ENCODE measurements at places on chromosomes 5 and 9.
A peak's percentile ranks its signal among the peaks of the same experiment; 100 is the strongest.

- DNase-seq, result no peak
Measured at GRCh38 chr5:140986117-140986521, 19.8 kb downstream of the PCDHAC2 start.

DNA sequence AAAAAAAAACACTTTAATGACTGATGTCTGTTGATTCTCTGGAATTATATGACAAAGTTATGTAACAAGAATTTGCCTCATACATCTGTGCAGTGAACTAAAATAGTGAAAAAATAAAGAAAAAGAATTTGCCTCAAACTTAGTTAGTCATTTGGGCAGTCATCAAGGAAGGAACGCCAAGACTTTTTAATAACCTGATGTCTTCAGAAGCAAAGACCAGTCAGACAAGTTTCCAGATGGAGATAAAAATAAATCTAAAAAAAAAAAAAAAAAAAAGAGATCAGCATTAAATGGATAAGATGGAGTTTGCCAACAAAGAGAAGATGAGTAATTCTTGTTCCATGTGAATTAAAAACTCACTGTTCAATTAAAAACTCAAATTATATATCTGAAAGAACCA lies 52.3 kb upstream of the JMY start:
- no peak for DNase-seq

DNA sequence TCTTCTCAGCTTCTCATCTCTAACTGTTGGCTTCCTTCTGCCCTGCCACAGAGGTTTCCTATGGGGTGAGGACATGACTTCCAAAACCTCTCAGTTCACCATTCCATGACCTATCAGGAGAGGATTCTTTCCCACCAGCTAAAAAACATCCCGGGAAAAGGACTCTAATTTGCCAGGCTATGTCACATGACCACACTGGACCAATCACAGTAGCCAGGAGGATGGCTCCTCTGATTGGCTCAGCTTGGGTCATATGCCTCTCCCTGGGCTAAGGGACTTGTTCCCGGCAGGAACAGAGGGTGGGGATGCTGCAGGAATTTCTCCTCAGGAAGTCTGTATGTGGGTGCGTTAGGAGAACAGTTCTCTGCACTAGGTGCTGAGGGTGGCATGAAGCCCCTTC lies 40.3 kb upstream of the XPA start:
- DNase-seq, result no peak

DNA sequence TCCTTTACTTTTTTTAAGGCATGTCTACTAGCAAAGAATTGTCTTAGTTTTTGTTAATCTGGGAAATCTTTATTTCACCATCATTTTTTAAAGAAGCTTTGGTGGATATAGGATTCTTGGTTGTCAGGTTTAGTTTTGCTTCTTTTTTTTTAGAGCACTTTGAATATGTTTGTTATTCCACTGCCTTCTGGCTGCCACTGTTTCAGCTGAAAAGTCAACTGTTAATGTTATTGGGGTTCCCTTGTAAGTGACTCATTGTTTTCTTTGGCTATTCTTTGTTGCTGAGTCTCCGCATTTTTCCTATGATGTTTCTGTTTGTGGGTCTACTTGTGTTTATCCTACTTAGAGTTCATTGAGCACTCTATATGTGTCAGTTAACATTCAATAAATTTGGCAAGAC lies 44.4 kb downstream of the PHAX start:
- no peak for DNase-seq

GRCh38 chr9:19998823-19999455 lies 210.1 kb upstream of the SLC24A2 start:
- DNase-seq, result peak; percentile 56

DNA sequence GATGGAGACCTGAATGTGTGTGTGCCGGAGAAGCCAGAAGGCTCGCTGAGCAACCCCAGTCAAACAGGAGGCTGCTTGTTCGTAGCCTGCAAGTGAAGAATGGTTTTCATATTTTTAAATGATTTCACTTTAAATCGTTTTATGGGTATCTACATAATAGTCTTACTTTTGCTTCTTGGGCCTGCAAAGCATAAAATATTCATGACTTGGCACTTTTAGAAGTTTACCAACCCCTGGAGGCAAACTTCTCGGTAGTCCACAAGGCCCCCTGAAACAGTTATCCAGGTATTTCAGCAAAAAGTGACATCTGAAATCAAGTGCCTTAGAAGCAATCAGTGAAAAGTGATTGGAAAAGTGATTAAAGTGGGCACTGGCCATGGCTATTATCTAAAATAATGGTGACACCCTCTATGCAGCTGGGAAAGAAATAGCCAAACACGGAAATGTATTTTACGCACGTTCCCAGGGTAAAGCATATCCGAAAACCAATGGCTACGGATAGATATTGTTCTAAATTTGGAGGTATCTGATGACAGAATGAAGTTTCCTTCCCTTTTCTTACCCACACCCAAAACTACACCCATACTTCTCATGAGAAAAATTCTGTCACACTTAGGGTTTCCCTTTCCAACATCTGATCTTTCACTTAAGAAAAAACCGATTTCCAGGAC lies 39.0 kb downstream of the RAPGEF1 start:
- DNase-seq, result no peak

DNA sequence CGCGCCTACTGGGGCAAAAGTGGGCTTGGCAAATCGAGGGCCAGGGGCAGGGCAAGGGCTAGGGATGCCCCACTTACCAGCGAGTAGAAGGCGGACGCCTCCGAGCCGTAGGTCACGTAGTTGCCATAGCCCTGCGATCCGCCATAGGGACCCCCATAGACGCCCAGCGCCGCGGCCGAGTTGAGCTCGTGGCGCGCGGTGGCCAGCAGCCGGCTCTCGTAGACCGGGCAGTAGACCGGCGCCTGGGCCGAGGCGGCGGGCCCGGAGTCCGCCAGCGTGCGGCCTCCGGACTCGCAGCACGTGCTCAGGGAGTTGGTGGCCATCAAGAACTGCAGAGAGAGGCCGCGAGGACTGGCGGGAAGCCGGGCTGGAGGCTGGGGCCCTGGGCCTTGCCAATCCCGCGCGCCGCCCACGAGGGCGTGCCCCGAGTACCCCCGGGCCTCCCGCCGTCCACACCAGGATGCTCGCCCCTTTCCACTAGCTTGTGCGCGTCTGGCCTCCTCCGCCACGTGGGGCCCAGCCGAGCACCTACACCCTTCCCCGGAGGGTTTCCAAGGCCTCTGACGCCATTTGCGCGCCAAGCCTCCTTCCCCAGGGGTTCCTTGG lies 891 bp downstream of the IRX4 start:
- DNase-seq, result no peak

DNA sequence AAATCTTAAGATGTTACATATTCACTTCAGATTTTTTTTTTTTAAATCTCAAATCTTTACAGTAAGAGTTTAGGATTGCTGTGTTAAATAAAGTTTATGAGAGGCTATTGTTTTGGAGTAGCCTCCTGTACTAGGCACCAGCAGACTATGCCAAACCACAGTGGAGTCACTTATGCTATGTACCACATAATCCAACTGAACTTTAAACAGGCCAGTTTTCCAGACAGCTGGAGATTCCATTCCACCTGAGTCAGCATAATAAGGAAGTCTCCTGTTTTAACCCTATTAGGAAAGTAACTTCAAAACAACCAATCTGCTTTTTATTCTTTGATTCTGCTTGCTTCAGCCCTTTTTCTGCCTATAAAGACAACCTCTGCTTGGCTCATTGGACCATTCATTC lies 205.2 kb downstream of the CSNK1G3 start:
- no peak for DNase-seq

- DNase-seq, result no peak
Measured at GRCh38 chr9:92762781-92763708, 1.6 kb downstream of the BICD2 start.

GRCh38 chr9:68819065-68819464 lies 114.0 kb downstream of the PIP5K1B start:
- DNase-seq, result no peak

DNA sequence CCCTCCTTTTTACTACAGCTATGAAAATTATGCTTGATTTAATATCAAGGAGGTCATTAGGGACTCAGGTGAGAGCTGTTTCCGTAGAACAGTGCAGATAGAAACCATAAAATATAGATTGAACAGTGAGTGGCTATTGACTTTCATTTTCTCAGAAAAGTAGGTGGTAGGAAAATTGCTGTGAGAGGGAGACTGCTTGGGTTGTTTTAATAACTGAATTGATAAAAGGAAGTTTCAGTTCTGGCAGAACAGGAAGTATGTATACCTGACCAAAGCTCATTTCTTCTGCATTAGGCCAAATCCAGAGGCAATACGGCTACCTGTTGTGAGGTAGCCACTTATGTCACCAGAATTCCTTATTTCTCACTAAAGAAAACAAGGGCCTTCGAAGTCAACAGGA lies 761.7 kb upstream of the ARRDC3 start:
- DNase-seq, result no peak
